ENCODE measurements at places on chromosomes 5 and 9. TPM values are rescaled to one million over a fixed set of nuclear protein-coding genes. Genes with fewer than 3 reads are reported as not detected.
A peak's percentile ranks its signal among the peaks of the same experiment; 100 is the strongest.

IL9 gene
- not detected for total RNA-seq

SREK1IP1 gene
- total RNA-seq, result 25.5 TPM

SLC34A1 gene
- not detected for total RNA-seq

STING1 gene
- 17.7 TPM for total RNA-seq

CD74 gene
- 8.9 TPM for total RNA-seq

OR4F3 gene
- total RNA-seq, result not detected

DRD1 gene
- 0.54 TPM for total RNA-seq

ANKHD1 gene
- 80.8 TPM for total RNA-seq

SOHLH1 gene
- total RNA-seq, result not detected

DIMT1 gene
- 43.5 TPM for total RNA-seq

SLC25A2 gene
- 0.42 TPM for total RNA-seq

LCN1 gene
- total RNA-seq, result not detected

TOR1B gene
- total RNA-seq, result 19.0 TPM

OR13D1 gene
- total RNA-seq, result not detected

POU5F2 gene
- 0.44 TPM for total RNA-seq

YIPF5 gene
- total RNA-seq, result 44.5 TPM

TRPM3 gene
- total RNA-seq, result not detected

GRCh38 chr9:70007831-70008230 is 35.8 kb upstream of the MAMDC2 start:
- DNase-seq, result no peak

DNA sequence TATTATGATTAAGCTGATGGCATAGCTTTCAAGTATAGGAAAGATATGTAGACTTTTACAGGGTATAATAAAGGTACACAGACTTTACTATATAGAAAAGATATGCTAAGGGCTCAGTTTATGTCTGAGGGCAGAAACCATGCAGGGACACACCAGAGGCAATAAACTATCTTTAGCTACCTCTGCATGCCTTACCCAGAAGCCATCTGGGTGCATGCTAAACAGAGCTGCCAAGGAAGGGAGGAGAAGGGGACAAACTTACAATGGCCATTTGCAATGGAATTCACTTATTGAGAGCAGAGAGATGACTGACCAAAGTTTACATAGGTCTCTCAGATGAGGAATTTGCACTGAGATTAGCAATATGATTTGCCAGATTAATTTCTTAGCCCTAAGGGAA is 143.1 kb upstream of the NR4A3 start:
- DNase-seq, result no peak

DNA sequence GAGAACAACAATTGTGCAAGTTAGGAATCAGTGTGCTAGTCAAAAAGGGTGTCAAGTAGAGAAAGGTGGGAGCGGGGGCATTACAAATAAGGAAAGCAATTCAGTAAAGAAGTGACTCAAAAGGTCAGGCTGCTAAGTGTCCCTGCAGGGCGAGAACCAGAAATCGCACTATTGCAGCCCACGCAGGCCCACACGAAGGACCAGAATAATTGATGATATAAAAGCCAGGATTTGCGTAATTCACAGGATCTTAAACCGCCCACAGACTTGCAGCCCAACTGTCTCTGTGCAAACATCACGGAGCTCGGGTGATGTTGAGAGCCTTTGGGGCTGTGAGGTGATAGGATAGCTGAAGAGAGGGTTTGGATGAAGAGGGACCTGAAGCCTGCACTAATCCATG is 349.0 kb downstream of the BRINP1 start:
- DNase-seq, result no peak

DNA sequence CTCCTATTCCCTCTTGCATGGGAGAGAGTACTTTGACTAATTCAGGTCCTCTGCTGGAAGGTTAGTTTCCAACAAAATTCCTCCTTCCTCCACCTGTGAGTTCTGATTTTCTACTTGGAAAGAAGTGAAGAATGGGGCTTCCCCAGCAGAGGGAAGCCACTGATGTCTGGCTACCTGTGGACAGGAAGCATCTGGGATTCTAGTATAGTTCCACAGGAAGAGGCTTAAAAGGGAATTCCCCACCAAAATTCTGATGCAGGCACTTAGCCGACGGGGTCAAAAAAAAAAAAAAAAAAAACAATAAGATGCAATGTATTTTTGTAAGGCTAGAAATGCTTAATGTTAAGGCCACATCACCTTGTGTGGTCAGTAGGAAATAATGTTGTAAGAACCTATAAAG is 33.4 kb downstream of the PCDHGC5 start:
- no peak for DNase-seq

GRCh38 chr5:175691761-175692160 is 33.9 kb downstream of the HRH2 start:
- DNase-seq, result no peak

- no peak for DNase-seq
These were observed 21.5 kb upstream of the ASS1 start for GRCh38 chr9:130423272-130423671.

DNA sequence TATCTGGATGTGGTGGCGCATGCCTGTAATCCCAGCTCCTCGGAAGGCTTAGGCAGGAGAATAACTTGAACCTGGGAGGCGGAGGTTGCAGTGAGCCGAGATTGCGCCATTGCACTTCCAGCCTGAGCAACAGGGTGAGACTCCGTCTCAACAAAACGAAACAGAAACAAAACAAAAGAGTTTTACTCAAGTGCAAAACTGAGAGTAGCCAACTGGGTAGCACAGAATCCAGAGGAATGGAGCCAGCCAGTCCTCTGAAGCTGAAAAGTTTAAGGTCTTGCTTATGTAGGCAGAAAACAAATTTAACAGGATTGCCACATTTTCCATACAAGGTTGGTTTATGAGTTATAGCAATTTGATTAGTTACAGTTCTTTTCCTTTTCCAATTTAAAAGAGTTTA is 32.0 kb downstream of the SPIN1 start:
- no peak for DNase-seq

DNA sequence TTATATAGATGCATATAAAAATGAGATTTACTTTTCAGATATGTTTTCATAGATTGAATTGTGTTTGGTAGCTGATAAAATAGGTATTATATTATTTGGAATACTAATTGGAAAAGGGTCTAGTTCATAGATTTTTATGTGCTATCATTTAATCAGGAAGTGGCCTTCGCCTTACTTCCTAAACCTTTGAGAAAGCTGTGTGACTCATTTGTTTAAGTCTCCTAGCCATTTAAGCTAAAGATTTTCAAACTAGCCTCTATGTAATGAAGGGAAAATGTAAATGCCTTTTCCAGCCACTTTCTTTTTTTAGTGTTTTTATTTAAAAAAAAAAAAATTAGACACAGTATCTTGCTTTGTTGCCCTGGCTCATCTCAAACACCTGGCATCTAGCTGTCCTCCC is 97.5 kb downstream of the DMXL1 start:
- DNase-seq, result no peak

- DNase-seq, result no peak
These were observed 174.3 kb downstream of the EFNA5 start for GRCh38 chr5:107496466-107496865.

DNA sequence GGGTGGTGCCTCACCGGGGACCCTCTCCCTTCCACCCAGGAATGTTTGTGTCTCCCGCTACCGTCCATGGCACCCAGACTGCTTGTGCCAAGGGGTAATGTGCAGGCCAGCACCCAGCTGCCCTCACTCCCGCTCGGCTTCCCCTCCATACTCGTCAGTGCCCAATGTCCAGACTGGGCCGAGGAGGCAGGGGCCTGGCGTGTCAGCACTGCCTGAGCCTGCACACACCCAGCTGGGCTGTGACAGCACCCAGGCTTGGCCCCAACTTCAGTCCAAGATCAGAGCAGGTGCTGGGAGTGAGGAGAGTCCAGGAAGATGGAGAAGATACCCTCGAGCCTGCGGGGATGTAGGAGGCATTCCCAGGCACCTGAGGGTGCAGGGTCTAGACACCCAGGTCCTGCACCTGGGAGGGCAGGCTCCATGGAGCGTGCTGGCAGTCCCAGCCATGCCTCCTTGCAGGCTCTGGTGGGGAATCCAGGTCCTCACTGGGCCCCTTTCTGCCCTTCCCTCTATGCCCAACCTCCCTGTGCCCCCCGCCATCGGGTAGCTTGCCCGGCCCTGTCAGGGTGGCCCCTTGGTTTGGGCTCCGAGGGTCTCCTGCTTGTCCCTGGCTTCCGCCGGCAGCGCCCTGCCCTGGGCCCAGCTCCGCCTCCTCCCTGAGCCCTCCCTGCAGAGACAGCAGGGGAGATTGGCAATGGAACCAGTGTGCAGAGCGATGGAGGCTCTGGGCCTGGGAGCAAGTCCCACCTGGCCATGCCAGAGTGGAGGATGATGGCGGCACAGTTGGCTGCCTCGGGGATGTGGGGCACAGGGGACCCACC is 250.8 kb upstream of the EDIL3 start:
- DNase-seq, result no peak

GRCh38 chr9:113817171-113817570 is 58.9 kb upstream of the ZNF618 start:
- DNase-seq, result no peak

- no peak for DNase-seq
These were observed 38.1 kb upstream of the SSBP2 start for GRCh38 chr5:81789033-81789432.

DNA sequence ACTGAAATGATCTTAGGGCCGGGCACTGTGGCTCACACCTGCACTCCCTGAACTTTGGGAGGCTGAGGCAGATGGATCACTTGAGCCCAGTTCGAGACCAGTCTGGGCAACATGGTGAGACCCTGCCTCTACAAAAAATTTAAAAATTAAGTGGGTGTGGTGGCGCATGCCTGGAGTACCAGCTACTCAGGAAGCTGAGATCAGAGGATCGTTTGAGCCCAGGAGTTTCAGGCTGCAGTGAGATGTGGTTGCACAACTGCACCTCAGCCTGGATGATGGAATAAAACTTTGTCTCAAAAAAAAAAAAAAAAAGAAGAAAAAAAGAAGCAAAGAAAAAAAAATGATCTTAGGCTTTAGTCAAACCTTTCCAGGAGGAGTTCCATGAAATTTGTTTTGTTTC is 41.8 kb downstream of the MEF2C start:
- DNase-seq, result no peak

GRCh38 chr5:36885149-36885548 is 8.6 kb downstream of the NIPBL start:
- DNase-seq, result no peak

DNA sequence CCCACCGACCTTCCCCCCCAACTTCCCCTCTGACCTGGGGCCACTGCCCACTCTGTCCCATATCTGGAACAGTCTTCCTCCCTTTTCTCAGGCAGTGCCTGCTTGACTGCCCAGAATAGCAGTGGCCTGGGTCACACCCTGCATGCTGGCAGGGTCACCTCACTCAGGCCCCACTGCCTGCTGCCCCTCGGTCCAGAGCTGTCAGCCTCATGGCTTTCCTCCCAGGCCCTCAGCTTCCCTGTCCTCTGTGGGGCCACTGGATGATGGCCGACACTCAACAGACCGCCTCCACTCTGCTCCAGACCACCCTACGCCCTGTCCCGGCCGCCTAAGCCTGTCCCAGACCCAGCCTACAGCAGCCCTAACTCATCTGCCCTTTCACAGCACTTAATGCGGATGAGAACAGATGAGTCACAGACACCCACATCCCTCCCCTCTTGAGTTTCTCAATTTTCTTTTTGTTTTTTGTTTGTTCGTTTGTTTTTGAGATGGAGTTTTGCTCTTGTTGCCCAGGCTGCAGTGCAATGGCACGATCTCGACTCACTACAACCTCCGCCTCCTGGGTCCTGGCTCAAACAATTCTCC is 5.9 kb downstream of the PNPLA7 start:
- no peak for DNase-seq

GRCh38 chr9:121593066-121593465 is 58.4 kb upstream of the DAB2IP start:
- no peak for DNase-seq

- DNase-seq, result no peak
These were observed at the start of gene CSF1R for GRCh38 chr5:150085950-150086715. Gene CSF1R (minus strand): TSS chr5:150086554. CDS start chr5:150086427, 127 bp downstream.

- DNase-seq, result no peak
These were observed 7.8 kb downstream of the RRAGA start for GRCh38 chr9:19057033-19057432.

- no peak for DNase-seq
These were observed 98.6 kb upstream of the PIK3R1 start for GRCh38 chr5:68116868-68117411.

DNA sequence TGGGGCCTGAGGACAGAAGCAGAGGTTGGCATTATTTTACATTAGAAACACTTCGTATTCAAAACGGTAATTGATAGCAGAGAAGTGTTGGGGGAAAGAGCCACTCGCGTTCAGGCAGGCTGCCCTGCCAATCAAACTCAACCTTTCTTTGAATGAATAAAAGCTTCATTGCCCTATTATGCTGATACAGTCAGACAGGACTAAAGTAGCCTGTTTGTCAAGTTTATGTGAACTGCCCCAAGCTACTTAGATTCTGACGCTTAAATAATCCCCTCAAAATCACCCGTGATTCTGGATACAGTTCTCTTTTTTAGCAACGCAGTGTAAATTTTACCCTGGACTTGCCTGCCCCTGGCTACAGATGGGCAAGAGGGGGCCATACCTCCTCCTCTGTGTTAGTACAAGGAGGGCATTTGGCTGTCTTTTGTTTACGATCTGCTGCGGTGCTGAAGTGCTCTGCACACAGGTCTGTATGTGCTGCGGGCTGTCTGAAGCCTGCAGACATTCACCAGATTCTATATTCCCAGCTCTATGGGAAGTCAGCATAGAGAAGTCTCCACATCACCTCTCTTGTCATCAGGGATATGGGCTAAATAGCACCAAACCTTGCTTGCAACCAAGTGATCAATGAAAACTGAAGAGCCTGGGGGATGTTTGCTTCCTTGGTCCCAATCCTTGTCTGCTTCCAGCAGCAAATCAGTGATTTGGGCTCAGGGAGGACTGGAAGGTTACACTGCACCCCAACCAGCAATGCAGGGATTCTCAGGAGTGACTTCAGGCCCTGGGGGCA is 218.4 kb downstream of the EBF1 start:
- no peak for DNase-seq

- no peak for DNase-seq
These were observed 80.5 kb downstream of the SH3RF2 start for GRCh38 chr5:146016764-146017484.

DNA sequence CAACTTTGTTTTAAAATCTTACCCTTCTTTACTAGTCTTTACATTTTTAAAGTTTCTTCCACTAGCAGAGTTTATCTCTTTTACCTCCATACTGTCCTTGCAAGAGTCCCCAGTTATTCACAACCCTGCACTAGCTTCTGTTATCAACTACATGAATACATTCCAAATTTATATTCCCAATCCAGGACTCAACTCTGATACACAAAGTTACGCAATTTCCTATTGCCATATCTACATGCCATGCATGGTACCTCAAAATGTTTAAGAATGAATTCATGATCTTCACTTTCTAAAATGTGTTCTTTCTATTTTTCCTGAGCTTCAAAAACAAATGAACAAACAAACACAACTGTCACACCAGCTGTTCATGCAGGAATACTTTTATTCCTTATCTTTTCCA is 668.7 kb downstream of the CDH18 start:
- no peak for DNase-seq

- DNase-seq, result peak; percentile 78
These were observed 186.3 kb downstream of the AOPEP start for GRCh38 chr9:94912700-94913249.

- no peak for DNase-seq
These were observed 62.4 kb upstream of the IL7R start for GRCh38 chr5:35794328-35794619.
